Activated CD4-positive, alpha-beta memory T cell treated with anti-CD3 and anti-CD28 coated beads, Interleukin-2, amount 10 ng/mL, durations not matched to agents 7 days and 5 days (primary cell): ENCODE measurements at places on chromosomes 6 and 20. TPM values are rescaled to one million over a fixed set of nuclear protein-coding genes. Genes with fewer than 3 reads are reported as not detected.

DNA sequence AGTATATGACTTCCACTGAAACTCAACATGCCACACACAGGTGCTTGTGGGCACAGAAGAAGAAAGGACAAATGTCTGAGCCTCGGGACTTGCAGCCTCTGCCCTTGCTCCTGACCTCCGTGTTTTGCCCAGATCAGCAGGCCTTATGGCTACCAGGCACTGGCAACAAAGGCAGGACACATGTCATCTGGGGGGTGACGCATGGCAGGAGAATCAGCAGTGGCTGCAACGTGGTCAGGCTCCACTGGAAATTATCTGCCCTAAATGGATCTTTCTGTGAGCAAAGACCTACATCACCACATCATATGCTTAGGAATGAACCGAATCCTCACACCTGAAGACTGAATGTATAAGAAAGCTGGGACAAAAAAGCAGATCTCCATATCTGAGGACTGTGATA, 78.9 kb downstream of the ELOVL5 start:
- H3K27ac ChIP-seq, result no peak overlapping the region
- peaks cover 77% of the 10 kb centered on the region for H3K36me3 ChIP-seq
- no peak overlapping the region for H3K4me3 ChIP-seq
- no peak for DNase-seq
- no peaks in the 10 kb centered on the region for H3K27me3 ChIP-seq

DNA sequence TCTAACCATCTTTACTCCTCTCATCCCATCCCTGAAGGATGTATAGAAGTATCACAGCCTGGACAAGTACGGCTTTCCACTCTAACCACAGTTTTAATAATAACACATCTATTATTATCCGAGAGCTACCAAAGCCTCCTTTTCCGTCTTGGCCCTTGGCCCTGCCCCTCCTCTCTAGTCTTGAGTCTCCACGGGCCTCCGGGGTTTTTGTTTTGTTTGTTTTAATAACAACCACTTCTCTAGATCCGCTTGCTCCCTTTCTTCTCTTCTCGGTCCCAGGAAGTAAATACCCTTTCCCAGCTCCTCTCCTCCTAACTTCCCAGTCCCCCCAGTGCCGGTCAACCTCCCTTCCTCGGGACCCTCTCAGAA, 661 bp downstream of the LCA5 start:
- H3K27ac ChIP-seq, result no peak overlapping the region
- peaks cover 16% of the 10 kb centered on the region for H3K27me3 ChIP-seq
- no peak overlapping the region for H3K4me3 ChIP-seq
- no peaks in the 10 kb centered on the region for H3K4me1 ChIP-seq
- no peak for DNase-seq

- H3K27ac ChIP-seq, result no peak overlapping the region
- no peak for DNase-seq
These were observed 44.7 kb downstream of the SOBP start for GRCh38 chr6:107534571-107535141.

Gene DDX43
- 0.80 TPM for total RNA-seq

Gene ECT2L
- not detected for total RNA-seq

Gene TRERF1
- total RNA-seq, result 17.4 TPM

Gene EYA2
- total RNA-seq, result 0.15 TPM
